ENCODE measurements at places on chromosomes 16 and 17. TPM values are rescaled to one million over a fixed set of nuclear protein-coding genes. Genes with fewer than 3 reads are reported as not detected.

ABR gene
- polyA plus RNA-seq = 3.6 TPM

DNA sequence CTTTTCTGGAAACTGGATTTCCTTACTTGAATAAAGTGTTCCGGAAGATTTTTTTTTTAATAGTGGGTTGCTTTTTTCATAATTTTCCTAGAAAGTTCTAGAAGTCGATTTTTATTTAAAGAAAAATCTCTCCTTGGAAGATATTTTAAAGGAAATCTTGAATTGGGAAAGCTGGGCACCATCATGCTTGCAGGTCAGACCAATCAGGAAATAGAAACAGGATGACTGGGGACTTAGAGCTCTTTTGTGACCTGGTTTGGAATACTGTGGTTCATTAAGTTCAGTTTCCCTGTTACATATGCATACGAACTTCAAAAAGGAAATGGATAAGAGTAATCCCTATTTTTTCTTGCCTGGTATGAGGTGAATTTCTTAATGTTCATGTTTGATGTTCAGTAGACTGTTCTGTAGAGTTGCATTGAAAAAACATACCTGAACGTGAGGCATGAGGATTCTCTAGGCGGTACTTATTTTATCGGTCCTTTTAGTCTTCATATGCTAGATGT is 1.2 kb downstream of the NFATC3 start:
- H3K27ac ChIP-seq = peak overlapping the region; percentile 92
- peak overlapping the region; percentile 70 for H3K4me3 ChIP-seq
- no peak for DNase-seq
- H3K4me1 ChIP-seq = peaks cover 63% of the 10 kb centered on the region

NDUFAB1 gene
- polyA plus RNA-seq = 263 TPM

- H3K27me3 ChIP-seq = no peaks in the 10 kb centered on the region
- no peak overlapping the region for H3K27ac ChIP-seq
- H3K36me3 ChIP-seq = no peaks in the 10 kb centered on the region
- DNase-seq = no peak
- H3K4me3 ChIP-seq = no peak overlapping the region
Observed at GRCh38 chr16:88306860-88307545, 75.8 kb upstream of the ZNF469 start.

KPNB1 gene
- 27.6 TPM for polyA plus RNA-seq

- no peaks in the 10 kb centered on the region for H3K4me1 ChIP-seq
- no peaks in the 10 kb centered on the region for H3K27me3 ChIP-seq
- DNase-seq = no peak
- H3K36me3 ChIP-seq = no peaks in the 10 kb centered on the region
- H3K27ac ChIP-seq = no peak overlapping the region
- H3K4me3 ChIP-seq = no peak overlapping the region
Observed at GRCh38 chr17:68178831-68179230, 69.0 kb upstream of the AMZ2 start.

GRCh38 chr17:74028354-74029116 is 174.9 kb upstream of the RPL38 start:
- DNase-seq = no peak
- peaks cover 9% of the 10 kb centered on the region for H3K27me3 ChIP-seq
- H3K4me1 ChIP-seq = no peaks in the 10 kb centered on the region
- H3K27ac ChIP-seq = no peak overlapping the region

DNA sequence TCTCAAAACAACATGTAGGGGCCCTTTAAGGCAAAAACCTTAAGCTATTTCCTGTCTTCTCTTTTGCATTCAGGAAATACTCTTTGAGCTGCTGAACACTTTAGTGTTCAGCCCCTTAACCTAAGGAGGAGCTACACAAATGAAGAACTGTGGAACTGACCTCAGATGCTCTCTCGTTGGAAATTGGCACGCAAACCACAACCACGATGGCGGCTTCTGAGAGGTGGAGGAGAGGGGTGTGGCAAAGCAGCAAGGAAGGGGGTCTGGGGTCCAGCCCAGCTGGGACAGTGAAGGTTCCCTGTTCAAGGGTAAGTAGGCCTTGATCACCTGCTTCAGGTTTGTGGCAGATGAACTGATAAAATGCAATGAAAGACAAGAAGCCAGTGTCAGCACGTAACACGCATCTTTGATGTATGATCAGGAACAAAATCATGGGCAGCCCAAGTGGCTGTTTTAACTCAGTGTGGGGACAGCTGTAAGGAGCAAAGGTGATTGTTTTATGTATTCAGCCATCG is 291.6 kb upstream of the TNRC6C start:
- H3K36me3 ChIP-seq = no peaks in the 10 kb centered on the region
- DNase-seq = no peak
- no peak overlapping the region for H3K27ac ChIP-seq
- H3K27me3 ChIP-seq = no peaks in the 10 kb centered on the region

HAS3 gene
- 0.32 TPM for polyA plus RNA-seq

DNA sequence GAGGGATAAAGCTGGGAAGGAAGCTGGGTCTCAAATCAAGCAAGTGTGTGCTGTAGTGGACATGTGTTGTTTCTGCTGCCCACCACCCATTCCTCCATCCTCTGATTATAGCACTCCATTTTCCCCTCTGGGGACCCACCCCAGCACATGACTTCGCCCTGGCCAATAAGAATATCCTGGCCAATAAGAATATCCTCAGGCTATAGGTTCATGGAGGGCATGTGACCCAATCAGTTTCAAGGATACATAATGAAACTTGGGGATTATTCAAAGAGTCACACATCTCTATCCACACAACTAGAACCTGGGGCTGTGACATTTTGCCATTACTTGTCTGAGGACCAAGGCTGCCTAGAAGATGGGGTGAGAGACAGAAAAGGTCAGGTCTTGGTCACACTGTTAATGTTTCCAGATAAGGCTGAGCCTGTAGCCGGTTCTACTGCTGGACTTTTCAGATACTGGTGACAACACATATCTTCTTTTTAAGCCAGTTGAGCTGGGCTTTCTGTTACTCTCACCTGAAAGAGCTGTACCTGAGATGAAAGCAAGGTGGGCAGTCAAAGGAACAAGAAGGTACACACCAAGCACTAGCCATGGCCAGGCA is 33.7 kb downstream of the MYO18A start:
- no peaks in the 10 kb centered on the region for H3K27me3 ChIP-seq
- no peak for DNase-seq
- no peaks in the 10 kb centered on the region for H3K36me3 ChIP-seq
- peaks cover 61% of the 10 kb centered on the region for H3K4me1 ChIP-seq
- H3K4me3 ChIP-seq = no peak overlapping the region
- H3K27ac ChIP-seq = peak overlapping the region; percentile 41

SLC13A2 gene
- polyA plus RNA-seq = 0.52 TPM

IL32 gene
- 93.4 TPM for polyA plus RNA-seq

DNA sequence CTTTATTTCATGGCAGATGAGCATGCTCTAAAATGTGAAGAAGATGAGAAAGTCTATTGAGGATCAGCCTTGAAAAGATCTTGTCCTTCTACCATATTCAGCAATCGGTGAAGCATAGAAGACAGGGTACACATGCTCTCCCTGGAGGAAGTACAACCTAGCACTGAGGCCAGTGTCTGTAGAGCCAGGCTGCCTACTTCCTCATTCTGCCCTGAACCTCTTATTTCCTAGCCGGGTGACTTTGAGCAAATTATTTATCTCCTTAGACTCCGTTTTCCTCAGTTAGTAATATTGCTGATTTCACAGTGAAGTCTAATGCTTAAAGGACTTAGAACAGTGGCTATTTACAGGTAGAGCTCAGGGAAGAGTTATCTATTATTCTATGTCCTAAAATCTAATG is 58.4 kb downstream of the TMEM100 start:
- no peaks in the 10 kb centered on the region for H3K36me3 ChIP-seq
- H3K27ac ChIP-seq = no peak overlapping the region
- H3K4me3 ChIP-seq = no peak overlapping the region
- DNase-seq = no peak

DNA sequence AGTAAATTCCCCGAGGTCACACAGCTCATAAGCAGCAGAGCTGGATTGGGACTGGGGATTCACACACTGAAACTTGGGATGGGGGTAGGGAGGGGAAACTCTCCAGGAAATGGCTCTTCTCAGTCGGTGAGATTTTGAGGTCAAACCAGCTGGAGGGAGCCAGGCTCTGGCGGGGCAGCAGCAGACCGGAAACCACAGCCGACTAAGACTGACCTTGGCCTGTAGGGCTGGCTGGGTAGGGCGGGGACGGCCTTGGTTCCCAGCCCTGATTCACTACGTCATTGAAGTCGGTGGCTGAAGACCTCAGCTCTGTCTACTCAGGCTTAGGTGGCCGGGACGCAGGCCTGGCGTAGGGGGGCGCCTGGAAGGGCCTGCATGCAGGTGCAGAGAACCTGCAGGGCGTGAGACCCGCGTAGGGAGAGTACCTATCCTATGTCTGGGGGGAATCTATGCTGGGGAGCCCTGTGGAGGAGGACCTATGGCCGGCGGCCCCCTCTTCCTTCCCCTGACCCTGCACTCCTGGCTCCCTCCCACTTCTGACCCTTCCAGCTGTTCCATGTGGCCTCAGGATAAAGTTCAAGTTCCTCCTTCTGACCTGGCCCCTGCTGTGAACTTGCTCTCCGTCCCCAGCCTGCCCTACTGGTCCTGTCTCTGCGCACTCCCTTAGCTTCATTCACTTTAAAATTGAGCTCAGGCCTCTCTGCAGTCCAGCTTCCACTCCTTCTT is 11.9 kb upstream of the SLC4A1 start:
- no peaks in the 10 kb centered on the region for H3K4me1 ChIP-seq
- H3K27ac ChIP-seq = peak overlapping the region; percentile 36
- H3K4me3 ChIP-seq = no peak overlapping the region

DNA sequence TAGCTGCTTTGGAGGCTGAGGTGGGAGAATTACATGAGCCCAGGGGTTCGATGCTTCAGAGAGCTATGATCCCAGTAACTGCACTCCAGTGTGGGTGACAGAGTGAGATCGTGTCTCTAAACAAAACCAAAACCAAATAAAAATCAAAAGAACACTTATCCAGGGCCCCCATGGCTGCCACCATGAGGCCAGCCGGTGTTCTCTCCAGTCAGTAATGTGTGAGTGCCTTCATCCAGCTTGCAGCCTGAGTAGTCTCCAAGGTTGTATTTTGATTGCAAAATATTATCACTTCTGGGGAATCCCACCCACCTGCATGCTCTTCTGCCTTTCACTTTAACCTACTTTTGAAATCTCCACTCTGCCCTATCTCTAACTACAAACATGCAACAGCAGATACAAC is 221.0 kb upstream of the WSB1 start:
- no peak overlapping the region for H3K27ac ChIP-seq
- H3K36me3 ChIP-seq = no peaks in the 10 kb centered on the region
- H3K27me3 ChIP-seq = no peaks in the 10 kb centered on the region
- no peak for DNase-seq
- no peak overlapping the region for H3K4me3 ChIP-seq

GRCh38 chr16:84548971-84549844 is 44.7 kb upstream of the MEAK7 start:
- no peaks in the 10 kb centered on the region for H3K4me1 ChIP-seq
- H3K27ac ChIP-seq = peak overlapping the region; percentile 46
- DNase-seq = no peak
- H3K27me3 ChIP-seq = no peaks in the 10 kb centered on the region
- no peak overlapping the region for H3K4me3 ChIP-seq

TBC1D3L gene
- 2.4 TPM for polyA plus RNA-seq

DNA sequence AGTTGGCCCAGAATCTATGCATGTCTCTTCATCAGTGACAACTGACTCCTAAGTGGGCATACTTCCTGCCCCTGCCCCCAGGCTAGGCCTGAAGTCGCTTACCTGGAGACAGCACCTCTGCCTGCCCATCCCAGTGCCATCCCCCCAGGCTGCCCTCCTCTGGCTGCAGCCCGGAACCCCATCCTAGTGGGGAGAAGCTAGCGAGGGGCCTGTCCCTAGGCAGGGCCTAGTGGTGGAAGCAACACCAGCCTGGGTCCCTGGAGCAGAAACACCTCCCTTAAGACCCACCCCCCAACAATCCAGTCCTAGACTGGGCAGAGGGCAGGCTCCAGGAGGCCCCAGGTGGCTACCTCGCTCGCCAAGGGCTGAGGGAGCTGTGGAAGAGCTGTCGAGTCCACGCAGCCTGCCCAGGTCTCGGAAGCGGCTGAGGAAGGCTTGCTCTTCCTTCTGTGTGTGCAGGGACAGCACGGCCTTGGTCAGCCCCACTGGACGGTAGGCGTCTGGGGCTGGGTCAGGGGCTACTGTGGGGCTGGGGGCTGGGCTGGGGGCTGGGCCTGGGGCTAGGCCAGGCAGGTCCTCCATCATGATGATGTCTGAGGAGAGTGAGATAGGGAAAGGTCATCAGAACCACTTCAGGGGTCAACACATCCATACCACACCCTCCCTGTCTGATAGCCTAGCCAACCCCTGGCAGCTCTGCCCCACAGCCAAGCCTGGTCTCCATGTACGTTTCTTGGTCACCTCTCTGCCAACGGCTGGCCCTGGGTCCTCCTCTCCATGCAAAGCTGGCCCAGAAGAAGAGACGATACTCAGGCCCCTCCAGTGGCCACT is 7.6 kb downstream of the PER1 start:
- no peak overlapping the region for H3K27ac ChIP-seq
- DNase-seq = no peak
- H3K27me3 ChIP-seq = no peaks in the 10 kb centered on the region
- H3K36me3 ChIP-seq = peaks cover 51% of the 10 kb centered on the region
- H3K4me1 ChIP-seq = no peaks in the 10 kb centered on the region
